Placental epithelial cell (primary cell): ENCODE measurements at places on chromosomes 5 and 9. TPM values are rescaled to one million over a fixed set of nuclear protein-coding genes. Genes with fewer than 3 reads are reported as not detected.

MEF2C gene
- 0.22 and 0.79 TPM in 2 replicates for total RNA-seq

PTGES gene
- total RNA-seq = 309 and 422 TPM in 2 replicates

TOPORS gene
- total RNA-seq = 21.2 and 25.1 TPM in 2 replicates

SPATA9 gene
- 0.22 and 2.0 TPM in 2 replicates for total RNA-seq

SLC12A2 gene
- total RNA-seq = 16.5 and 17.2 TPM in 2 replicates

HACD4 gene
- 25.9 and 30.0 TPM in 2 replicates for total RNA-seq

CSF1R gene
- 46.7 and 87.8 TPM in 2 replicates for total RNA-seq

OTULINL gene
- total RNA-seq = 14.1 and 27.5 TPM in 2 replicates

SLC45A2 gene
- 0.11 and 0.79 TPM in 2 replicates for total RNA-seq

SLC4A9 gene
- not detected in 2 replicates for total RNA-seq

GPX3 gene
- 5.9 and 12.8 TPM in 2 replicates for total RNA-seq

WDR31 gene
- 1.7 and 2.0 TPM in 2 replicates for total RNA-seq

DIPK1B gene
- 0.39 TPM in 1 of 2 replicates, not detected in the other for total RNA-seq

SLC36A3 gene
- total RNA-seq = 0.11 TPM in 1 of 2 replicates, not detected in the other

SV2C gene
- not detected in 2 replicates for total RNA-seq

FBLL1 gene
- total RNA-seq = 0.33 and 0.79 TPM in 2 replicates
